ENCODE measurements at places on chromosomes 12 and 14.

DNA sequence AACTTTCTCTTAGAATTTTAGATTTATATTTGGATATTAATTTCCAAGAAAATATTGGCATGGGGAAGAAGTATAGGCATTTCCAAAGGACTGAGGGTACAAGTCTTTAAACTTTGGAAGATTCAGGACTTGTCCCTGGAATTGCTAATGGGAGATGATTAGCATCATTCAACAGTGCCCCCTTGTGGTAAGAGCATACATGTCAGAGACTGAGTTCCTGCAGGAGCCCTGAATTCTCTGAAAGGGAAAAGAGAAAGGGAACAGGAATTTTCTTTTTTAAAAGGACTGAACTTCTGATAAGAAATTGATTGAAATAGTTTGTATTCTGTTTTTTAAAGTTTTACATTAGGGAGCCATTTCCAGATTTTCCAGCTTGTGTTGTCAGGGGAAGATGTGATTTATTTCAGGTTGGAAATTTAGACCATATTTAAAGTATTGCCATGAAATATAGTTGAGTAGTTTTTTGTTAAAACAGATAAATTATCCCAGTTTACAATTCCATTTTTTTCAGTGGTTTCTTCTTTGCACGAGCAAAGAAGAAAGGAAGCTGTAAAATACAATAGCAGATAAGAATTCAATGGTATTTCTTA is 44.0 kb upstream of the REP15 start:
- no peak for DNase-seq

DNA sequence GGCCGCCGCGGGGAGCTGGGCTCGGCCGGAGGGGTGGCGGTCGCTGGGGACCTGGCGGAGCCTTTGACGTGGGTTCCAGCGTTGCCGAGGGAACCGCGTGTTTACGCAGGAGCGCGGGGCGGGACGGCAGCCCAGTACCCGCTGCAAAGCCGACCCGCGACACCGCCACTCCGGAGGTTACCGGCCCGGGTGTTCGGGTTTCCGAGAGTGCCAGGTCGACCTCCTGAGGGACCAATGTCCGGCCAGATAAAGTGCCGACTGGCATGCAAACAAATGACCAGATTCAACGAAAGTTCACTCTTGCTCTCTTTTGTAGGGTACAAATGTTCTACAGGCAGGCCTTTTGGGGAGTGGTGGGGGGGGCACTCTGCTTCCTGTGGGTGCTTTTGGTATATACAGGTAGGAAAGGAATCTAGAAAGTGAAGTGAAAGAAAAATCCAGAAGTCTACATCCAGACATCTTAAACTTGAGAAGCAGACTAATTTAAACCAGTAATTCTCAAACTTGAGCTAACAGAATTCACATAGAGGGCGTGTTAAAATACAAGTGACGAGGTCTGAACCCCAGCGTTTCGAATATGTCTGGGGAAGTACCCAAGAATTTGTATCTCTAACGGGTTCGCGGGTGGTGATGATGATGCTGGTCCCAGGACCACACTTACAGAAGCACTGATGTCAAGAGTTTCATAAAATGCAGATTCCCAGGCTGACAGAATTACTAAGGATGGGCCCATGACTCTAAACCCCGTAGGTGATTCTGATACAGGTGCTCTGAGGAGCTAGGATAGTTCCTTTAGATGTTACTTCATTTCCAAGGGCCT is at the start of gene GPR135:
GPR135 (minus strand) TSS at position 65 of the 820 bp plus-strand sequence. CDS start 154 bp downstream, outside the sequence.
- DNase-seq = no peak

DNA sequence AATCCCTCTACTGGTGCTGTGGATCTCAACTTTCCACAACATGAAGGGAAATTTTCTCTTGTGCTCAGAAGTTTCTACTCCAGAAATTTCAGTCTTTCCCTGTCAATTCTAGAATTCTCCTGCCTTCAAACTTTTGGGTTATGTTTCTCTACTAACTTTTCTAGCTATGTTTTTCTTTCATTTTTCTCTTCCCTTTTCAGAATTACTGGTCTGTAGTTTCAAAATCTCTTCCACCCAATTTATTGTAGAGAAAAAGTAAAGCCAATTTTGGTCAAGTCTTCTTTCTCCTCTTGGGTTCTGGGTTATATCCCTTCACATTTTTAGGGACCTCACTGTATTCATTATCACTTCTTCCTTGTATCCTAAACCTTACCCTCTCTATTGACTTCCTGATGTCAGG is 18.9 kb downstream of the CNTN1 start:
- DNase-seq = no peak

- no peak for DNase-seq
These were observed 61.3 kb upstream of the MDM1 start for GRCh38 chr12:68393417-68393816.

DNA sequence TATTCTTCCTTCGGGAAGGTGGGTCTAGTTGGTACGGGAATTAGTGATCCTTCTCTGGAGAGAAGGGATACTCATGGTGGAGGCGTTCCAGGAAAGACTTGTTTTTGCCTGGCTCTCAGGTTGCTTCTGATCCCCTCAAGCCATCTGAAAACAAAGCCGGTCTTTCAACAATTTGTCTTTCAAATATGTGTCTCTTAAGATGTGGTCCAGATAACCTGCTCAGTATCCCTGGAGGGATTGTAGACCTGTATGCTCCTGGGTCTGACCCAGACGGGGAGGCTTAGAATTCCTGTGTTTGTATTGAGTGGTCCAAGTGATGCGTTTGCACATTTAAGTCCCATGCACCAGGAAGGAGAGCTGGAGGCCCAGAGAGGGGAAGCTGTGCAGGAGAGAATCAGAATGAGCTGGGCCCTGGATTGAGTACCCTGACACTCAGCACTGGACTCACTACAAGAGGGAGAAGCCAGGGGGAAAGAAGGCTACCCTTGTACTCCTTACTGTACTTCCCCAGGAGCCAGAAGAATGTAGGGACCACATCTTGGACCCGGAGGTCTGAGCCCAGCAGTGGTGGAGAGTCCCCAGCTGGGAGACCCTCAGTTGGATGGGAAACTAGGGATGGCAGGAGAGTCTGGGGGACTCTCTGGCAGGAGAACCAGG is 40.4 kb downstream of the ERH start:
- DNase-seq = no peak

GRCh38 chr14:74942181-74942580 is 13.2 kb downstream of the PGF start:
- DNase-seq = no peak

GRCh38 chr14:76984297-76984696 is 44.2 kb downstream of the IRF2BPL start:
- no peak for DNase-seq

DNA sequence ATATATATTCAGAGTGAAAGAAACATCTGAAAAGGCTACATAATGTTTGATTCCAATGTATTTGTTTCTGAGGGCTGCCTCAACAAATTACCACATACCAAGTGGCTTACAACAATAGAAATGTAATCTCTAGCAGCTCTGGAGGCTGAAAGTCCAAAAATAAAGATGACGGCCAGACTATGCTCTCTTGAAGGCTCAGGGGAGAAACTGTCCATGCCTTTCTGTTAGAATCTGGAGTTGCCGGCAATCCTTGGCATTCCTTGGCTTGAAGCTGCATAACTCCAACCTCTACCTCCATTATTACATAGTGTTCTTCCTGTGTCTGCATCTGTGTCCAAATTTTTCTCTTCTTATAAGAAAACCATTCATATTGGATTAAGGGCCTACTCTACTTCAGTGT is 68.1 kb upstream of the PLEKHG7 start:
- DNase-seq = no peak

DNA sequence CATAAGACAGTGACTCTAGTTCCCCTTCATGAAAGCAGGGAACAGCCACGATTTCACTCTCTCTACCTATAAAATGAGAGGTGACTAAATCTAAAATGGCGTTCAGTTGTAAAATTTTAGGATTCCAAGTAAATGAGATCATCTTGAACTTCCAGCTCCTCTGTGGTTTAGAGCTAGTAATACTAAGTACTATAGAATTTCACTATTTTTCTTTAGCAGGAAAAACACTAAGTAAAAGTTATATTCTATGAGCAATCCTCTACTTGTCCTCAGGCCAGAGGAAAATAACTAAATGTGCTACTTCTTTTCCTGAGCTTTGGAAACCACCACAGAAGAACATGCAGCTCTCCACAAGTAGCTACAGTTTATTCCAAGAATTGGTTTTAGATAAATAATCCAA is 55.6 kb downstream of the NIN start:
- no peak for DNase-seq

DNA sequence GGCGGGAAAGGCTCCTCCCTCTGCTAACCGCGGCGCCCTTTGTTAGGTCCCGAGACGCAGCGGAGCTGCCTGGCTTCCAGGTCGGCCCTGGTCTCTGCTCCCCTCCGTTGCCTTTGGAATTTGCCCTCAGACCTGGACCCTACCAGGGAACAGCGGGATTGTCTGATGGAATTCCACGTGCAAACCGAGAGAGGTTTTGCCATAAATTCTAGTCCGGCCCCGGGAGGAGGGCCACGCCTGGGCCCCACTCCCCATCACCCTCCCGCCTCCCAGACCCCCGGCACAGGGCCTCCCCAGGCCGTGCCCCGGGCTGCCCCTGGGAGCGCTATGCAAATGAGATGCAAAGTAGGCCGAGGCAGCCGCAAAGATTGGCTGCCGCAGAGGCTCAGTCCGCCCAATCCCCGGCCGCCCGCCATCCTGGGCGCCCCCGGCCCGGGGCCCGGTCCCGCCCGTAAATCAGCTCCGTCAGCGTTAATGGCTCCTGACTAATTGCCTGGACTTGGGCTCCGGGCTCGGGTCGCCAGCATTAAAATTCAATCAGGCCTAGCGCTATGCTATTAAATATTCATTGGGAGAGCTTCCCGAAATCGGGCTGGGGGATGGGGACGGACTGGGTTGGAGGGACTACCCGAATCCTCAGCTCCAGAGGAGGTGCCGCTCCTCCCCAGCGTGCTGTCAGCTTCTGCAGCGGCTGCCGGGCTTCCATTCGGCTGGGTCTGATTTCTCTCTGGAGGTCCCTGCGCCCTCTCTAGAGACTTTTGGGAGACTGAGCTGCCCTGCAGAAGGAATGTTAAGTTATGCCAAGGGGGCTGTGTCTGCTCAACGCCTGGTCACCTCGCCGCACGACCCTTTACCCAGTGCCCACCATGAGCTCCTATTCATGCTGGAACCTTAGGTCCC is 15.7 kb upstream of the FIGNL2 start:
- DNase-seq = no peak

DNA sequence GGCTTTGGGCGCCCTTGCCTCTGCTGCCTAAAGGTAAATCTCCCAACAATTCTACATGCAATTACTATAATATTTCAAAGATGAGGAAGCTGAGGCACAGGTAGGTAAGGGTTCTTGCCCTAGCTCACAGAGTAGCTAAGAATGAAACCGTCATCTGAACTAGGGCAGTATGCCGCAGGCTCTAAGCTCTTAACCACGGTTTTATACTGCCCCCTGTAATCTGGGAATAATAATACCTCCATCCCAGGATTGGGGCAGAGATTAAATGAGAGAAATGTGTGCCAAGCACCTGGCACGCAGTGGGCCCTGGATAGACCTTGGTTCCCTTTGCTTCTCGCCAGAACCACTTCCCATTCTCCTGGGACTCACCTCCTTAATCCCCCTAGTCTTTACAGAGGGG is 1.5 kb upstream of the HRK start:
- DNase-seq = no peak

DNA sequence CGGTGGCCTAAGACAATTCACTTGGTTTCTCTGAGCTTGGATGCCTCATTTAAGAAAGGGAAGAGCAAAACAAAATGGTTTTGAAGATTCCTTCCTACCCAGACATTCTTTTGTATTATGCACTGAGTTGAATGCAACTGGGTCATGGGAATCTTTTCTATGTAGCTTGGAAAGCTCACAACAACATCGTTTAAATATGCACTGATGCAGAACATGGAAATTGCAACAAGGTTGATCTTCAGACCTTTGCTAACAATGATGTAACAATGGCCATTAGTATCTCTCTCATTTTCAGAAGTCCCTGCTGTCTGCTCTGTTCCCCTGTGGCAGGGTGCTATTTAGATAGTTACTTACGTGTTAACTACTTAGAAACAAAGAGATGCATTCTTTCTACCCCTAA is 30.1 kb upstream of the IGF1 start:
- DNase-seq = no peak

- DNase-seq = no peak
These were observed 2.1 kb upstream of the IL23A start for GRCh38 chr12:56336361-56337167.

DNA sequence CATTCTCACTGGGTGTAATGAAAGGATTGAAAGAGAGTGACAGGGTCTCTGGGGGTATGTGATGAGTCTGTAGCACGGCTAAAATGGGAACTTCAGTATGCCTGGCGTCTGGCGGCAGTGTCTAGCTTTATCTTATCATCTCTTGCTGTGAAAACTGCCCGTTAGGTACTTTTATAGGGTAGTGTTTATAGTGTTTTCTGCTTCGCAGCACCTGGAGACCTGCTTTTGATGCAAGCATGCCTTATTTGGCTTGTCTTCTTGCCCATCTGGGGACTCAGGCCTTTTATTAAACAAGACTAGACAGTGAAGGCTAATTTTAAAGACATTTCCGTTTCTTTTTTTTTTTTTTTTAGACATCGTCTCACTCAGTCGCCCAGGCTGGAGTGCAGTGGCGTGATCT is 36.3 kb upstream of the ALDH2 start:
- no peak for DNase-seq
